Heart left ventricle (tissue), 16 donors: ENCODE measurements at places on chromosomes 4 and X. TPM values are rescaled to one million over a fixed set of nuclear protein-coding genes. Genes with fewer than 3 reads are reported as not detected.
A peak's percentile ranks its signal among the peaks of the same experiment; 100 is the strongest.

DNA sequence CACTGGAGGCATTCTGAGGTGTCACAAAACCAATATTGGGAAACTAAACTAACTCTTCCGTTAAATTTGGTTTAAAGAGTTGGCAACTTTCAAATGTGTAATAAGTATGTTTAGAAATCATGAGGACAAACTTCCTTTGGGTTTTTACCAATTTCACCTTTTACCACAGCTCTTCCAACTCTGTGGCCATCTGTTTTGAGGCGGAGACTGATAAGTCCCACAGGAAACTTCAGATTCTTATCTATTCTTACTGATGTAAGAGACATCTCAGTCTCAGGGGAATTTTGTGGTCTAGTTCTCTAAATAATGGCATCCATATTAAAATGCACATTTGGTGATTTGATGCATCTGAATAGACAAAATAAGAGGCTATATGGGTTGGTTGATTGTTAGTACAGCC is 229.2 kb upstream of the AFF2 start:
- no peak for DNase-seq

DNA sequence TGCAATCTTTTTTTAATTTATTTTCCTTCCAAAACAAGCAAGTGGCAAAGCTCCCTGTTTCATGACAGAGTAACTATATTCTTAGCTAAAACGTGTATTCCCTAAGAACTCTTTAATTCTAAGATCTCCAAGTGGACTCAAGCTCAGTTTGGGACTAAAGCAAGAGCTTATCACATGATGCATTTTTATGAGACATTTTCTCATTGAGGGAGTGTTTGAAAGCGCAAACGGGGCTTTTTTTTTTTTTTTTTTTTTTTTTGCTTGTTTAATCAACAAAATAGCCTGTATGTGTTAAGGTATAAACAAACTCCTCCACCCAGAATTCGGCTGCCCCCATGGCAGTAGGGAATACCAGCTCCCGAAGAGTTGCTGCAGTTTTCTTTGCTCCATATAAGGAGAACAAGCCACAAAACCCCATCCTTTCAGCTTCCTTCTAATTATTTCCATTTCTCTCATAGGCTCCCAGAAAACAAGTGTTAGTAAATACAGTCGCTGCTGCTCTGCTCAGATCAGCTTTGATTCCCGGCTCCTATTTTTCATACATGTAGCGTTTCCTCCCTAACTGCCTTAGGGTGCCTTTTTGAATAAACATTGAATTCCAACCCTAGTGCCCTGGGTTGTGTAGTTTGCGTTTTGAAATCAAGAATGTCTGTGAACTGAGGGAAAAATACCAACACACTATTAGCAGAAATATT is 669 bp upstream of the PPARGC1A start:
- DNase-seq, result no peak

DNA sequence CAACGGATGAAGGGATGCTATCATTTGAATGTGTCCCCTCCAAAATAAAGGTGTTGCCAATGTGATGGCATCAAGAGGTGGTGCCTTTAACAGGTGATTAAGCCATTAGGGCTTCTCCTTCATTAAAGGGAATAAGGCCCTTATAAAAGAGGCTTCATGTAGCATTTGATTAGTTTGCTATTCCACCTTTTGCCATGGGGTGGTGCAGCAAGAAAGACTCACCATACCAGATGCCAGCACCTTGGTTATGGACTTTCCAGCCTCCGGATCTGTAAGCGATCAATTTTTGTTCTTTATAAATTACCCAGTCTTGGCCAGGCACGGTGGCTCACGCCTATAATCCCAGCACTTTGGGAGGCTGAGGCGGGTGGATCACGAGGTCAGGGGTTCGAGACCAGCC is 7.9 kb upstream of the SLC25A43 start:
- no peak for DNase-seq

- no peak for DNase-seq
Observed at GRCh38 chrX:74514384-74514783, 93.1 kb downstream of the SLC16A2 start.

DNA sequence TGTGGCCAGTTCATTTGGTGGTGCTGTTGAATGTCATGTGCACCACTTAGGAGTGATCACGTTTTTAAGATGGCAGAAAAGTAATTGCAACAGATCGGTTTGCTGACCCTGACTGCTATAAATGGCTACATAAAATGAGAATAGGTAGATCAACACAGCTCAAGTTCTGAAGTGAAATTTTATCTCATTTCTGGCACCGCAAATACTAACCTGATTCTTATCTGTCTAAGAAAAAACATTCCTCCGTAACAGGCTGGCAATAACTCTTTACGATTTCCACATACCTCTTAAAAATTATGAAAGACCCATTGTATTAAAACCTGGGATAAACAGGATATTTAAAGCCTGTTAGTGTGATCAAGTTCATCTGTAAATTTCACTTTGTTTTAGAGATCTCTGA is 387.5 kb downstream of the PDGFC start:
- no peak for DNase-seq

- DNase-seq, result no peak
Observed at GRCh38 chr4:75742451-75742850, 18.1 kb downstream of the USO1 start.

DNA sequence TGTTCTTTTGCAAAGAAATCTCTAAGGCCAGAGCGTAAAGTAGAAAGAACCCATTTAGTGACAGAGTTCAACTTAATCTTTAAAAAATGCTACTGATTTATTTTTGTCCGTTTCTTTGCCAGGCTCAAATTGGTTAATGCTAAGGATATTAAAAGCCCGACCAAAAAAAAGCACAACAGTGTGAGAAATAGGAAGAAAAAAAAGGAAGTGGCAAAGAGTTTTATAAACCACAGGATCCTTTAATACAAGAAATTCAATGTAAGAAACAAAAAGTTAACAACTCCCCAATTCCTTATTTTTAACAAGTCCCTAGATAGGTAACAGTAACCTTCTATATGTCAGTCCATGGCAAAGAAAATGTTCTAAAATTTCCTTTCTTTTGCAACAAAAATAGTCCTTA is 480.4 kb downstream of the ACTRT1 start:
- DNase-seq, result no peak

DNA sequence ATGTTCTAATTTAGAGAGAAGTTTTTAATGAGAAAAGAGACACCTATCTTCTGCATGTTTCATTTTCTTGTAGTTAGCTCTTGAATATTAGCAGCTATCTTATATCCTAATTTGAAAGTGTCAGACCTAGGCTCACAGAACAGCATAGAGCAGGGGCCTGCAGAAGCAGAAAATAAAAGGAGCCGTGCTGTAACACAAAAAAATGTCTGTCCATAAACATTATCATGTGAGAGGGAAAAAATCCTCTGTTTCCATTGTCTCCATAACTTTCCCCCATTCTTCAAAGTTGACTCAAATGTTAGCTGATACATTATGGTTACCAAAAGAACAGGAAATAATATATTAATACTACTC is 329.2 kb upstream of the EPHA5 start:
- DNase-seq, result no peak

- DNase-seq, result no peak
Observed at GRCh38 chrX:84174348-84174747, 13.7 kb downstream of the RPS6KA6 start.

GRCh38 chr4:21655031-21655430 is 293.5 kb downstream of the KCNIP4 start:
- DNase-seq, result no peak

GRCh38 chrX:154486396-154487207 is at the start of gene UBL4A:
UBL4A (minus strand) TSS chrX:154486615; CDS start chrX:154486584, 31 bp downstream.
- DNase-seq, result peak; percentile 62

DNA sequence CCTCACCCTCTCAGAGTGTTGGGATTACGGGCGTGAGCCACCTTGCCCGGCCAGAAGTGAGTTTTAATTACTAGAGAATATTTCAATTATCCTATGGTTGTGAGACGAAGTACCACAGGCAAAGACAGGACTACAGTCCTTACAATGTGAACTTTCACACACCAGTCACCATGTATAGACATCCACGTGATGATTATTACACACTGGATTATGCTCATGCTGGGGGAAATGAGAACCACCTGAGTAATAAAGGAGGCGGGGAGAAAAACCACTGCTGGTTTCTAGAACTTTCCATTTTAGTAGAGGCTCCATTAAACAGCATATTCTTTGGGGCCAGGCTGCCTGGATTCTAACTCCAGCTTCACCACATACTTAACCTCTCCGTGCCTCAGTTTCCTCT is 42.5 kb upstream of the TLR2 start:
- no peak for DNase-seq

DNA sequence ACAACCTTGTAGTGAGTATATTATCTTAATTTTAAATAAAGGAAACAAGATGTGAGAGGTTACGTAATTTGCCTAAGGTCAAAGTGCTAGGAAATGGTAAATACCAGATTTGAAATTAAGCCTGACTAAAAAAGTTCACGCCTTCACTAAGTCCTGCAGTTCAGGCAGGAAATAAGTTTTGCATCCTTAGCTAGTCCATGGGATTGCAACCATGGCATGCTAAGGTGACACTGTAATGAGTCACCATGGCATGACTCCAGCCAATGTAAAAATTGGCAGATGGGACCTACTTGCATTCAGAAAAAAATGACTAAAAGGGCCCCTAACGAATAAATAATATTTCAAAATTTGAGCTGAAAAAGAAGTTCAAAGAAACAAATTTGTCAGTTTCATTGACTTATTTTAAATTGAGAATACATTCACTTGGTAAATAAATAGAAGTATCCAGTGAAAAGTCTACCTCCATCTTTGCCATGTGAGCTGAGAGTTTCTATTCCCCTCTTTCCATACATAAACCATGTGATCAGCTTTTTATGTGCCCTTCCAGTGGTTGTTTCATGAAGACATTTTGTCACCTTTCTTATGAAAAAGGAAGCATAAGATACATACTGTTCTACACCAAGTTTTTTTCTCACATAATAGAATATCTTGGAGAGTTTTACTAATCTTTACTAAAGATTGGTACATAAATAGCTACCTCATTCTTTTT is 72.4 kb downstream of the ANKRD50 start:
- no peak for DNase-seq

DNA sequence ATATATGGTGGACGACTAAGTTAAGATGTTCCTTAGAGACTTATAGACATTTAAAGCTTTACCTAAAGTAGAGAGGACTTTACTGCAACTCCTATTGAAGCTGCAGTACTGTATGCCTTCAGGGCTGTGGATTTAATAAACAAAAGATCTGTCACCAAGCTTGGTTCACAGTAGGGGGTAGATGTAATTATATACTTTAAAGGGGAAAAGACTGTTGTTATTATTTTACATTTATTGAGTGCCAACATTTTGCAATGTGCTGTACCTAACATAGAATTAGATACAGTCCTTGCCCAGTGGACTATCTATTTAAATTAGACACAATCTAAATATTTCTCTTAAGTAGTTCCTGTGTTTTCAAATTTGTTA is 67.2 kb downstream of the SLIT2 start:
- DNase-seq, result no peak

GRCh38 chr4:5708449-5709206 is at the start of gene EVC2:
EVC2 (minus strand) TSS chr4:5708559; CDS start chr4:5708513, 46 bp downstream.
- peak; percentile 77 for DNase-seq

DNA sequence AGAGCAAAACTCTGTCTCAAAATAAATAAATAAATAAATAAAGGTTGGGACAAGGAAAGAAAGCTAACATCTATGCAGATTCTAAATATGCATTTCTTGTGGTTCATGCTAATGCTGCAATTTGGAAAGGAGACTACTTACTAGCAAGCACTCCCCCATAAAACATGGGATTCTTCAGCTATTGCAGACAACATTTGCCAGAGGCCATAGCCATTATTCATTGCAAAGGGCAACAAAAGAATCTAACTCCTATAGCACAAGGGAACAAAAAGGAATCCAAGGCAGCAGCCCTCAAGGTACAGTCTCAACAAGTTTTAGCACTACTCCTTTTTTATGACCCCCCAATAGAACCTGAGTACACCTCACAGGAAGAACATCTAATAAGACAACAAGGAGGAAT is 8.0 kb upstream of the HERC5 start:
- no peak for DNase-seq

- DNase-seq, result no peak
Observed at GRCh38 chr4:83328521-83329187, 6.0 kb downstream of the HPSE start.

DNA sequence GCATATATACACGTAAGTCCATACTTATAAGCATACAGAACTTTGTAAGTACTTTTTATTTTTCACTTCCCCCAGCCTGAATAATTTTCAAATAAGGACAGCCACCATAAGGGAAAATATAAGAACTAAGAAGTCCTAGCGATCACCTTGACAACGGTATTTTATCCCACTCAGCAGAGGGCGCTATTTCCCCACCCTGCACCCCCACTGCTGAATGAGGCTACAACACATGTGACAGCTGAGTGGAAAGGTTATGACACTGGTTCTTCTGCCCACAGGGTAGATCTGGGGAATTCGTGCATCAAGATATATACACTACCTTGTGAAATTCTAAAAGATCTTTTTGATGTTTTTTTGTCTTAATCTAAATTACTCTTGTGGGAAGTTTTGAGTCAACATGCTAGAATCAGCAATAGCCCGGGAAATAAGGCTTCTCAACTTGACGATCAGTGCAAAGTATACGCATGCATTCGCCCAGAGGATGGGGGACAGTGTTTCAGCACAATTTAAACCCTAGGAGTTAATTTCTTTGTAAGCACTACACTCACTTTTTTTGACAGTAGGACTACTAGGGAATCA is 151.5 kb downstream of the CORIN start:
- peak; percentile 49 for DNase-seq

GRCh38 chrX:129843209-129843458 is 552 bp downstream of the ZDHHC9 start:
- DNase-seq, result no peak

DNA sequence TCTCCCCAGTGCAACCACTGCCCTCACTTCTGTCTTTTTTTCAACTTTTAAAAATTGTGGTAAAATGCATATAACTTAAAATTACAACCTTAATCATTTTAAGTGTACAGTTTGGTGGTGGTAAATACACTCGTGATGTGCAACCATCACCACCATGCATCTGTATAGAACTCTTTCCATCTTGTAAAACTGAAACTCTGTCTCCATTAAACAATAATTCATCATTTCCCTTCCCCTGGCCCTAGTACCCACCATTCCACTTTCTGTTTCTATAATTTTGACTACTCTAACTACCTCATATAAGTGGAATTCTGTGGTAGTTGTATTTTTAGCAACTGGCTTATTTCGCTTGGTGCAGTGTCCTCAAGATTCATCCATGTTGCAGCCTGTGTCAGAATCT is 6.8 kb upstream of the CTBP1 start:
- DNase-seq, result no peak

DNA sequence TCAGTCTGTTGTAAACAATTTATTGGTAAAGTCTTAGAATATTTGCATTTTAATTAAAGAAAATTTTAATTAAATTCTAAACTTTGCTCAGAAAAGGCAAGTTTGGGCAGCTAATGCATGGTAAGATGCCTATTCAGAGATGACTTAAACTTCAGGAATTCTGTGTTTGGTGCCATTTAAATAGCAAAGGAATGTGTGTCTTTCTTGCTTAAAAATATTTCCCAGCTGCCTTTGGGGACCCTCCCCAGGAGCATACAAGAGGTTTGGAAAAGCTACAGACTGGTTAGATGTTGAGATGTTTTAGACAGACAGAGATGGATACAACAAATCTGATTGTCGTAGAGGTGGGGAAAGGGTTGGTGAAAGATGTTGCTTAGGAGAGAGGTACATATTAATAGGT is 36.5 kb downstream of the AFF2 start:
- DNase-seq, result no peak

Gene TFE3
- total RNA-seq, result 14.9 TPM

Gene HSFX4
- total RNA-seq, result not detected

Gene GAGE12J
- not detected for total RNA-seq

Gene CNOT6L
- 13.8 TPM for total RNA-seq

Gene MAGEA10
- total RNA-seq, result not detected

Gene UCP1
- not detected for total RNA-seq

Gene NUP62CL
- 0.37 TPM for total RNA-seq

Gene SLC34A2
- not detected for total RNA-seq

Gene GABRQ
- not detected for total RNA-seq

Gene TEX11
- total RNA-seq, result not detected

Gene CXCR3
- 0.29 TPM for total RNA-seq

Gene F9
- total RNA-seq, result not detected

Gene KDR
- total RNA-seq, result 13.4 TPM
